Activated CD8-positive, alpha-beta memory T cell treated with anti-CD3 and anti-CD28 coated beads for 36 hours (primary cell): ENCODE measurements at places on chromosomes 5 and 9. TPM values are rescaled to one million over a fixed set of nuclear protein-coding genes. Genes with fewer than 3 reads are reported as not detected.

The FOXE1 gene
- total RNA-seq = not detected

The SLC6A3 gene
- total RNA-seq = not detected

The PCDHA4 gene
- not detected for total RNA-seq

The ZNF658 gene
- total RNA-seq = 2.1 TPM

The HTR1A gene
- not detected for total RNA-seq

The AGXT2 gene
- total RNA-seq = not detected

The CCDC69 gene
- total RNA-seq = 38.7 TPM

The PIP5K1B gene
- 2.3 TPM for total RNA-seq

The GDA gene
- total RNA-seq = not detected

The OR1J2 gene
- not detected for total RNA-seq
